Endodermal cell (in vitro differentiated cells): ENCODE measurements at places on chromosomes 12 and 14.

GRCh38 chr12:51393676-51394545 is 2.7 kb upstream of the GALNT6 start:
- DNase-seq, result peak; percentile 41

- no peak for DNase-seq
These were observed 310.2 kb downstream of the MDGA2 start for GRCh38 chr14:47365233-47365632.

GRCh38 chr14:96297000-96297399 is 41.0 kb downstream of the BDKRB1 start:
- DNase-seq, result no peak

DNA sequence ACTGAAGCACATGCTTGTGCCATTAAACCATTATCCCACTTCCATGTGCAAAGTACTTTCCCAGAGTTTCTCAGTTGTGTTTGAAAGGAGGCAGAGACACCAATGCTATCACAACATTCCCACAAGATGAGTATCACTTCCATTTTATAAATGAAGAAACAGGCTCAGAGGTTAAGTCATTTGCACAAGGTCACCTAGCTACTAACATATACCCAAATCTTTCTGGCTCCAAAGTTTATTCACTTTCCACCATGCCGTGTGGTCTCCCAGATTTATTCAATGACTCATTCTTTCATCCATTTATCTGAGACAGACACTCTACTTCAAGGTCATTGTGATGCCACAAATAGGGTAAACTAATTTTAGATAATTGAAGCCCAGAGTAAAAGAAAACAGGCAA is 9.4 kb downstream of the ART4 start:
- no peak for DNase-seq

DNA sequence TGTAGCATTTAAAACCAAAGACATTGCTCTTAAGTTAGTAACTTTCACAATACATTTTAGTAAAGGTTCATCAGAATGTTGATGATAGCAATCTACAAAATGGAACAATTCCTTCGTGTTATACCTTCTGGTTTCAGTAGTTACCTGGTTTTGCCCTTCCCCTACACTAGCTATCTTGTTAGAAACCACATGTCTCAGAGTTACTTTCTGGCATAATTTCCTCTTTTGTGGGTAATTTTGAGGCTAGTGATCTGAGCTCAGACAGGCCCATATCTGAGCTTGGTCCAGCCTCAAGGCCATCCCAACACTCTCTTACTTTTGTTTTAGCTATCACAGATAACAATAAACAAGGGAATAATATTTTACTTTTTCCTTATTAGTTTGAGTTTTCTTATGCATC is 196.9 kb downstream of the KITLG start:
- no peak for DNase-seq

DNA sequence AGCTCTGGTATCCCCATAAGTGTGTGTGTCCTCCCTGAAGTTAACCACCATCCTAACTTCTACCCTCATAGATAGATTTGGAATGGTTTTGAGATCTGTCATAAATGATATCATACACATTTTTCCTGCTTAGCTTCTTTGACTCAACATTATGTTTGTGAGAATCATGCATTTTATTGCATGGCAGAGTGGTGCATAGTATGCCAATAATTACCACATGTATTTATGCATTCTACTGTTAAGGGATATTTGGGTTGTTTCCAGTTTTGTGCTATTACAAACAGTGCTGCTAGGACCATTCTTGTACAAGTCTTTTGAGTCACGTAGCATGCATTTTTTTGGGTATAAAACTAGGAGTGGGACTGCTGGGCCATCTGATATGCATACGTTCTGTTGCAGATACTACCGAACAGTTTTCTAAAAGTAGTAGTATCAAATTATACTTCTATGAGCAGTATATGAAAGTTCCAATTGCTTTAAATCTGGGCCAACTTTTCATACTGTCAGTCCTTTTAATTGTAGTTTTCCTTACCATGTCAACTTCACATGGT is 13.4 kb downstream of the GRIP1 start:
- DNase-seq, result no peak

DNA sequence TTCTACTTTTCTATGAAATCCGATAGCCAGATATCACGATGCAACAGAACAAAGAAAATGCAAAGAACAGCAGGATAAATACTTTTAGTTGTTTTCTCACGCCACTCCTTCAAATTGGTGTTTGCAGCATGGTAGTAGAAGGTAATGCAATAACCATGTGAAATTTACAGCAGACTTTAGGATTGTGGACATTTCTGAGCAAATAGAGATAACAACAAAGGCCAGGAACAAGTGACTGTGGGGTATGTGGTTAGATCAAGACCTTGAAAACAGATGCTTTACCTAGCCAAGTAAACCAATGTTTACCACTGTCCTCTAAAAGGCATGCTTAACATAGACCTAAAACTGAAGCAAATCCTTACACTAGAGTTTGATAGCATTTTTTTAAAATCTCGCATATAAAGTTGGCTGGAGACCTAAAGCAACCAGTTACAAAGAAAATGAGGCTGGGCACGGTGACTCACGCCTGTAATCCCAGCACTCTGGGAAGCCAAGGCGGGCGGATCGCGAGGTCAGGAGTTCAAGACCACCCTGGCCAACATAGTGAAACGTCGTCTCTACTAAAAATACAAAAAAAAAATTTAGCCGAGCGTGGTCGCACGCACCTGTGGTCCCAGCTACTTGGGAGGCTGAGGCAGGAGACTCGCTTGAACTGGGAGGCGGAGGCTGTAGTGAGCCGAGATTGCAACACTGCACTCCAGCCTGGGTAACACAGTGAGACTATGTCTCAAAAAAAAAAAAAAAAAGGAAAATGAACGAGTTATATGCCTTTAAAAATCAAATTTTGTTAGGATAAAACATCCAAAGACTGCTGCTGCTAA is 123.2 kb upstream of the FOXN3 start:
- DNase-seq, result no peak

DNA sequence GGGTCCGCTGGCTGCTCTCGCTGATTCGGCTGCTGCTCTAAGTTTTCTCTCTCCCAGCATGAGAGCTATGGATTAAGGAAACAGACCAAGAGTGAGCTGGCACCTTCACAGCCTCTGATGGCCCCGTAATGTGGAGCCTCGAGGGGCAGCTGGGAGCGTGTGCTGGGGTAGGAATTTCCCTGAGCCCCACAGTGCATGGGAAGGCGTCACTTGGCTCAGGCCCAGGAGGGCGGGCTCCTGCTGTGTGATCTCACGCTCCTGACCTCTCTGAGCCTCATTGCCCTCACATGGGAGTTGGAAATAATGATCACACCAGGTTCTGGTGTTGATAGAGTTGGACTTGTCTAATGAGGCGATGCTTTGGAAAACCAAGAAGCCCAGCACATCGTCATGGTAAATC is 238.6 kb upstream of the CRY1 start:
- peak; percentile 55 for DNase-seq

GRCh38 chr12:10070380-10070779 is 28.4 kb downstream of the CLEC1A start:
- no peak for DNase-seq

DNA sequence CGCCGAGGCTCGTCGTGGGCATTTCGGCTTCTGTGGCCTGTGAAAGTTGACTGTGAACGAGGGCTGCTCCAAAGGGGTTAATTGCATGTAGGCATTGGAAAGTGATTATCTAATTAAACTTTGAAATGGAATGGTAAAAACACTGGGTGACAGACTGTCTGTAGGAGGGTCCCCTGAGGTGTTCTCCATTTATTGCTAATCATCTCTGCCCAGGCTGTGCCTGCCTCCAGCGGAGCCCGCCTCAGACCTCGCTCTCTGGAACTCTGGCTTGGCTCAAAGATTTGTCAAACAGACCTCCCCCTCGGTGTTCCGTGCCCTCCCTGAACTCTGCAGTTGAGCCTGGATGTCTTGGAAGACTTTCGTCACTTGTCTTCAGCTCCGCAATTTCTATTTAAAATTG is 50.2 kb upstream of the VRK1 start:
- no peak for DNase-seq

- no peak for DNase-seq
These were observed 381.6 kb downstream of the DPF3 start for GRCh38 chr14:72512281-72512680.

GRCh38 chr14:37599507-37600368 is 4.3 kb downstream of the TTC6 start:
- peak; percentile 76 for DNase-seq

- peak; percentile 90 for DNase-seq
These were observed 773.1 kb upstream of the TBX3 start for GRCh38 chr12:115456946-115457689.

DNA sequence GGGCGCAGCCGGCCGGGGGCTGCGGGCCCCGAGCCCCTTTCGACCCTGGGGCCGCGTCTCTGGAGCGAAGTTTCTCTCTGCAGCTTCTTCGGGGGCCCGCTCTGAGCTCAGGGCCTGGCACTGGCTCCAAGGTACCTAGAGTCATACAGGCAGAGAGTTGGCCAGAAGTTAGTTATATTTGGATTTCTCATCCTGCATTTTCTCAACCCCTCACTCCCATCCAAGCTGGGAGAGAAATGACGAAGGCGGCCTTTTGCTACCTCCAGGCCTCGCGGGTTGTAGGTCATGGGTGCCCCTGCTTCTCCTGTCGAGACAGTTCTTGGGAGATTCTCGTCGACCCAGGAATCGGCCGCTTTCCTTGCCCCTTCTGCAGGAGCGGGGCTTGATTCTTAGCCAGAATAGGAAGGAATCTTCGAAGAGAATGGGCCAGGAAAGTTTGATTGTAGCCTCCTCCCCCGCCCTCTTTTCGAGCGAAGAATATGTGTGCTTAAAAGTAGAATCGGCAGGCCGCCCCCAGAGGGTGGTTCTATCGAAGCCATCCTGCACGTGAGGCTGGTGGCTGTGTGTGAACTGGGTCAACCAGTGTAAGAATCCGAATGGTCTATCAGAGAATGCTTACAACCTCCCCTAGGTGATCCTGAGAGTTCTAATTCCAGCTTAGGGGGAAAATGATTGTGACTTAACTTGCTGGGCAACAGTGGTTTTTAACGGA is 785 bp downstream of the MLEC start:
- peak; percentile 75 for DNase-seq

DNA sequence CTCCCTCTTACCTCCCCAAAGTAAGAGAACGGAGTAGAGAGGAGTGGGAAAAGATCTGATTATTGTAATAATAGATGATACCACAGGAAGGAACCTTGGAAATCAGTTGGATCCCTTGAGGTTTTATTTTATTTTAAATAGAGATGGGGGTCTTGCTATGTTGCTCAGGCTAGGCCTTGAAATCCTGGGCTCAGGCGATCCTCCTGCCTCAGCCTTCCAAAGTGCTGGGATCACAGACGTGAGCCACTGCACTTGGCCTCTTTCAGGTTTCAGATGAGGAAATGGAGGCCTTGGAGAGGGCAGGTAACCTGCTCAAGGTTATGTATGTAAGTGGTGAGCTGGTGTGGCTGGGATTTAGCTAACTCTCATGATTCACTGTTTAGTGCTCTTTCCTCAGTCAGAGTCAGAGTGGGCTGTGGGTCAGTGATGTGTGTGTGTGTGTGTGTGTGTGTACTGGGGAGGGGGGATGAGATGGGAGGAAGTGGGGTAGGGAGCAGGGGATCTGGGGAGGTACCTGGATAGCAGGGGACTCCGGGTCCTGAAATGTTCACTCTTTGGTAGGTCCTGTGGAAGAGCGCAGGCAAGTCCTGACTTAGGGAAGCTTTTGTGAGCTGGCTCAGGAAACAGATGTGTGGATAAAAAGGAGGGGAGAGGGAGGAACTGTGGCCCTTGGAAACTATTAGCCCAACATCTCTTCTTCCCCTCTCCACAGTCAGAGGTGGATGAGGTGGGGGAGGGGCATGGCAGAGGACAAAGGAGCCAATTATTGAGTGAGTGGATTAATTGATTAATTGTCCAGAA is 4.7 kb upstream of the CISTR start:
- peak; percentile 56 for DNase-seq

GRCh38 chr14:55482936-55483605 is 42.7 kb upstream of the TBPL2 start:
- no peak for DNase-seq

DNA sequence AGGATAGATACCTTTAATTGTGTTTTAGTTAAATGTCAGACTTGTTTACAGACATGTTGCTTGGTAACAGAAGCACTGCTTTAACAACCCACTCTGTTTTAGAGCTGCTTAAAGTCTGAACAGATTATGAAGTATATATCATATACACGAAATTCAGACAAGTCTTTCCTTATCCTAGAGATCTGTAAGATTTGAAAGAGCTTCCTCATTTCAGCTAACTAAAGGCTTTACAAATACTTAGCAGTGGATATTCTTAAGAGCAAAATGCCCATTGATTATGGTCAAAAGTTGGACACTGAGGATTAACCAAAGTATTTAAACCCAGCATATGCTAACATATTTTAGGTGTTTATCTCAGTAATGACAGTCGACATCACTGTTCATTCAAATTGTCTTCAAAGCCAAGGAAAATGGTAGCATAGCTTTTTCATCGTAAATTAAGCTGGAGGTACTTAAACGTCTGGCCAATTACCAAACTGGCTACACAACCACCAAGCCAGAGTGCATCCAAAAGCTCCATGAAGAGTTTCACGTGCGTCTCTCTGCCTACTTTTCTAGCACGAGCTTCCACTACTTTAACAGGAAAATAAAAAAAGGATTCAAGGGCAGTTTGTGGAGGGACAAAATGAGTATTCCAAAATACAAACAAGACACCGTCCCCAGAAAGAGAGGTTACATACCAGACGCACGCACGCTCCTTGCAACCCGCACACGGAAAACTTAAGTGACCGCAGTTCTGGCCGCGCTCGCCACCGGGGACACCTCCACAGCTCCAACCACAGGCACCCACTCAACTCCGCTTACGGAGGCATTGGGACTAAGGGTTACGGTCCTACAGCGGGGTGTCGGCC is 565 bp downstream of the CEP83 start:
- DNase-seq, result no peak

- peak; percentile 50 for DNase-seq
These were observed 68.7 kb downstream of the EID3 start for GRCh38 chr12:104372061-104372720.

GRCh38 chr14:68458840-68459469 is 333.9 kb downstream of the ZFP36L1 start:
- DNase-seq, result peak; percentile 71

GRCh38 chr14:89957791-89958190 is 2.1 kb downstream of the TDP1 start:
- DNase-seq, result peak; percentile 49

DNA sequence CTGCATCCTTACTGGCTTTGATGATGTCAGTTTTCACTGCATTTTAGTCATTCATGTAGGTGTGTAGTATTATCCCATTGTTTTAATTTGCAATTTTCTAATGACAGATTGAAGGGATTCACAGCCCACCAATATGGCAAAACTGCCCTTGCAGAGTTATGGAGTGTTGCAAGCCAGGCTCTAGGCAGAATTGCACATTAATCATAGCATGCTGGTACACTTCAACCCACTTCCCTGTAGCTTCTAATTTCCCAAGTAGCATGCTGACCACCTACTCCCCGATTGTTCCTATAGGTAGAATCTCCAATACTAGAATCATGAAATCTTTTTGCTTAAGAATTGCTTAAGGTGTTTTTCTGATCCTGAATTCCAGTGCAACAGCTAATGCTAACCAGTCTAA is 5.2 kb upstream of the RNASE6 start:
- DNase-seq, result no peak

DNA sequence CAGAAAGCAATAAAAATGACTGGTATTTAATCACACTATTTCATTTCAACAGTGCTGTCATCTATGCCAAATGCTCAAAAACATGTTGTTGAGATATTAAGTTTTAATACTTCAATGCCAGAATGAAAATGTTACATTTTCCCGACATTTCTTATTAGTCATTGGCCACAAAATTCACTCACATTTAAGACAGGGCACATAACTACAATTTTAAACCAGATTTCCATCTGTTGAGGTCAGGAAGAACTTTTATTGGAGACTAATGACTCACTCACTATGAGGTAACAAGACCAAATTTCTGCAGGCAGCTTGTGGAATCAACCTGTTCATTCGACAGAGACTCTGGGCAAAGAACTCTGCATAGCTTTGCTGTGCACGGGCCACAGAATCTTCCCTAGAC is 36.8 kb downstream of the PPTC7 start:
- peak; percentile 30 for DNase-seq
